ENCODE measurements at places on chromosomes 1 and 21. TPM values are rescaled to one million over a fixed set of nuclear protein-coding genes. Genes with fewer than 3 reads are reported as not detected.

The SLC44A3 gene
- total RNA-seq = 0.83 TPM

The KCND3 gene
- 0.21 TPM for total RNA-seq

The HLX gene
- not detected for total RNA-seq

The DMRTA2 gene
- 0.10 TPM for total RNA-seq

The FCRLB gene
- 0.74 TPM for total RNA-seq

The GREM2 gene
- 0.15 TPM for total RNA-seq

The DYNLT5 gene
- total RNA-seq = 0.42 TPM

The LINGO4 gene
- total RNA-seq = 0.07 TPM

The YIPF1 gene
- 26.9 TPM for total RNA-seq

GRCh38 chr1:14922942-14923726 lies 230.4 kb upstream of the TMEM51 start:
- no peak for DNase-seq

GRCh38 chr21:46194374-46195334 lies 10.4 kb upstream of the SPATC1L start:
- DNase-seq = no peak

- no peak for DNase-seq
Observed at GRCh38 chr1:109977225-109977624, 7.3 kb upstream of the AHCYL1 start.

DNA sequence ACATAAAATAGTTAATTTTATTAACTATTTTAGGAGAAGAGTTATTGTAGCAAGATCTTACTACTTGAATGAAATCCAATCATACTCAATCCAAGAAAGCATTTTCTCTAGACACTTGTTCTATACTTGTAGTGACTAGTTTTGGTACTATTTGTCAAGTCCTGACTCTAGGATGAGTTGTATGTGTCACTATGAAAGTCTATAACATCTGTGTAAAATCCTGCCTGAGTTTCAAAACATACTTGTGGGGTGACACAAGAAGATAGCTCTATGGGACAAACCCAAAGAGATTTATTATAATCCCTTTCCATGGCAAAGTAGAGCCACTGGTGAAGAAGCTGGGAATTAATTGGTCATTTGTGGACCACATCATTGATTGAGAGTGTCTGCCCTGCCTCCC lies 1042.2 kb upstream of the ADGRL4 start:
- DNase-seq = no peak

DNA sequence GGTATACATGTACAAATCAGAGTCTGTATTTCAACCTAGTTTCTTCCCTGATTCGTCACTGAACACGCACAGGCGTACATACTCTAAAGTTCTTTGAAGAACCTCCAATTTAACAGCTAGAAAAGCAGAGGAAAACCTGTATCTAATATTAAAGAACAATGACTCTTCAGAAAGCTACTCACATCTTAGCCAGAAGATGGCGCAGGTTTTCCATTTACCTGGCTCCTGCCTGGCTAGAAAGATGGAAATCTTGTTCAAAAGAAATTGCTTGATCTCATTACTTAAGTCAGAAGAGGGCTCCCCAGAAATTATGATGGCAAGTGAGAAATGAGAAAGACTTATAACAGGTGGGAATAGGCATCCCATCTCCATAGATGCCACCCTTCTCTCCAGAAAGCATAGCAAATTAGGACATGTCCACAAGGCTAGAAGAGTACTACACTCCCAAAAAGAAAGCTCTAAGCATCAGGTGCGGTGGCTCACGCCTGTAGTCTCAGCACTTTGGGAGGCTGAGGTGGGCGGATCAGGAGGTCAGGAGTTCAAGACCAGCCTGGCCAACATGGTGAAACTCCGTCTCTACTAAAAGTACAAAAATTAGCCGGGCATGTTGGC lies 19.0 kb upstream of the L1TD1 start:
- peak; percentile 43 for DNase-seq

DNA sequence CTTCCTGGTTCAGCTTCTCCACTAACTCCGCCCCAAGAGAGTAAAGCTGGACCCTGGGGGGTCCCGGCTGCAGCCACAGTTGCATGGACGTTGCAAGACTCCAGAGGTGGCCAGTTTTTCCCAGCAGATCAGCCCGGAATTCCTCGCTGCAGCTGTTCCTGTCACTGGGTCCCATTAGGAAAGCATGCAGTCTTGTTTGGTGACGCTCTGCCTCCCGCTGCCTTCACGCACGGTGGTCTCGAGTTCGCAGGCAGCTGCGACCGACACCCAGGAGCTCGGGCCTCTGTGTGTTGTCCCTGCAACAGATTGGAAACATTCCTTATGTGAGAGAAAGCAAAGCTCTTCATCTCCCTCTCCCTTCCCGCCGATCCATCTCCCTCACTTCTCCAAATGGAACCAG lies 162.8 kb downstream of the PRDM16 start:
- no peak for DNase-seq

- DNase-seq = no peak
Observed at GRCh38 chr1:2045468-2046173, 4.6 kb upstream of the PRKCZ start.

- DNase-seq = no peak
Observed at GRCh38 chr1:96374076-96374762, 347.4 kb upstream of the PTBP2 start.

GRCh38 chr1:38076038-38076437 lies 29.4 kb upstream of the POU3F1 start:
- peak; percentile 88 for DNase-seq

- DNase-seq = peak; percentile 19
Observed at GRCh38 chr1:228058172-228058948, 24.1 kb upstream of the ARF1 start.

- no peak for DNase-seq
Observed at GRCh38 chr1:175873290-175873935, 130.0 kb upstream of the TNR start.

GRCh38 chr1:209311770-209312169 lies 271.7 kb upstream of the CAMK1G start:
- no peak for DNase-seq

DNA sequence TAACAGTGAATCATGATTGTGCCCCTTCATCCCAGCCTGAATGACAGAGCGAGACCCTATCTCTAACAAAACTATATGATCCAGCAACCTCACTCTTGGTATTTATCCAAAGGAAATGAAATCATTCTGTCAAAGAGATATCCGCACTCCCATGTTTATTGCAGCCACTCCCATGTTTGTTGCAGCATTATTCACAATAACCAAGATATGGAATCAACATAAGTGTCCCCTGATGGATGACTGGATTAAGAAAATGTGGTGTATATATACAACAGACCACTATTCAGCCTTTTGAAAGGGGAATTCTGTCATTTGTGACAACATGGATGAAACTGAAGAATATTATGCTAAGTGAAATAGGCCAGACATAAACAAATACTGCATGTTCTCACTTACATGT lies 44.4 kb downstream of the TRMT1L start:
- no peak for DNase-seq

DNA sequence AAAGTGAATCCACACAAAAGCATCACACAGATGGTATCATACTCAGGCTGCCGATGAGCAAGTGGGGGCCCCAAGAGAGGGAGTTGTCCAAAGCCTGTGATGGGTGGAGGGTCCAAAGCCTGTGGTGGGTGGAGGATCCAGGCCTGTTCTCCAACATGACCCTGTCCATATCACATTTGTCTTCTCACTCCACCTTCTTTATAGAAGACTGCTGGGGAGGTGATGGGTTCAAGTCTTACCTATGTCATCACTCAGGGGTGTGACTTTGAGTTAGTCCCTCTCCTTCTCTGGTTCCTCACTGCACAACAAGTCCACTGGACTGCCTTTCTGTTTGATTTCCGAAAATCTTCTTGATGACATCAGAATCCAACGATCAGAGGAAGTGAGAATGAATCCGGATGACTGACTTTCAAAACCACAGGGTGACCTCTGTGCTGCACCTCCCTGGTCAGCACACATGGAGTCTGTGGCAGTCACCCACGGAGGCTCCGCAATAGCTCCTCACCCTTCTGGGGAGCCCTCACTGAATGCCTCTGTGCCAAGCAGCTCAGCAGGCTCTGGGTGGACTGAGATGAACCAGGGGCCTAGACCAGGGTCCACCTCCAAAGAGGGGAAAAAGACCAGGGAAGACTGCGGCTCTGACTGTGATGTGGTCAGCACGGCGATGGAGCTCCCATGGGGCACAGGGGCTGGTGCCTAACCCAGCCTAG lies 166.8 kb downstream of the HIVEP3 start:
- no peak for DNase-seq

GRCh38 chr1:20948101-20948500 lies 161.0 kb upstream of the HP1BP3 start:
- no peak for DNase-seq

DNA sequence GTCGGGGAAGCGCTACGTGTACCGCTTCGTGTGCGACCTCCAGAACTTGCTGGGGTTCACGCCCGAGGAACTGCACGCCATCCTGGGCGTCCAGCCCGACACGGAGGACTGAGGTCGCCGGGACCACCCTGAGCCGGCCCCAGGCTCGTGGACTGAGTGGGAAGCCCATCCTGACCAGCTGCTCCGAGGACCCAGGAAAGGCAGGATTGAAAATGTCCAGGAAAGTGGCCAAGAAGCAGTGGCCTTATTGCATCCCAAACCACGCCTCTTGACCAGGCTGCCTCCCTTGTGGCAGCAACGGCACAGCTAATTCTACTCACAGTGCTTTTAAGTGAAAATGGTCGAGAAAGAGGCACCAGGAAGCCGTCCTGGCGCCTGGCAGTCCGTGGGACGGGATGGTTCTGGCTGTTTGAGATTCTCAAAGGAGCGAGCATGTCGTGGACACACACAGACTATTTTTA lies 17.1 kb downstream of the ETS2 start:
- DNase-seq = no peak

- DNase-seq = no peak
Observed at GRCh38 chr1:38730511-38731397, 128.8 kb downstream of the RRAGC start.

GRCh38 chr1:220514256-220514655 lies 13.7 kb upstream of the MARK1 start:
- no peak for DNase-seq

DNA sequence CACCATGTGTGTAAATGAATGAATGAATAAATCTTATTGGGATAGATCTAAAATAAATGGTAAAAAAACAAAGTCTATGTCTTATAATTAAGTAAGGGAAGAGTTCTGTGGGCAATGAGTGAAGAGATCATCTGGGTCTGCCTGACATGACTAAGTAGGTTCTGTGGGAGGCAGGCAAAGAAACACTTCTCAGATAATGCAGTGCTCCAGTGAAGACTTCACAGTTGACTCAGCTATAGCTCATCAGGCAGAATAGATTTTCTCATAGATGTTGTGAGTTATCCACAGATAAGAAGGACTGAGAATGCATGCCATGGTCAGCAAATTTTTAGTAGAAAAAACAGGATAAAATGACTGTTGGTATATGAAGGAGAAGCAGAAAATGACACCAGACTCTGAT lies 12.4 kb downstream of the KRTAP22-2 start:
- DNase-seq = no peak

DNA sequence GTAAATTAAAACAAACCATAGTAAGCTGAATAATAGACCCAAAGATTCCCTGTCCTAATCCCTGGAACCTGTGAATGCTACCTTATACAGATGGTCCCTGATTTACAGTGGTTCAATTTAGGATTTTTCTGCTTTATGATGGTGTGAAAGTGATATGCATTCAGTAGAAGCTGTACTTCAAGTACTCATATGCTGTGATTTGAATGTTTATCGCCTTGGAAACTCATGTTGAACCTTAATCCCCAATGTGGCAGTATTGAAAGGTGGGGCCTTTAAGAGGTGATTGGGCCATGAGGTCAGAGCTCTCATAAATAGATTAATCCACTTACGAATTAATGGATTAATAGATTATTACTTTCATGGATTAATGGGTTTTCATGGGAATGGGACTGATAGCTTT lies 10.6 kb upstream of the RRP15 start:
- DNase-seq = no peak

DNA sequence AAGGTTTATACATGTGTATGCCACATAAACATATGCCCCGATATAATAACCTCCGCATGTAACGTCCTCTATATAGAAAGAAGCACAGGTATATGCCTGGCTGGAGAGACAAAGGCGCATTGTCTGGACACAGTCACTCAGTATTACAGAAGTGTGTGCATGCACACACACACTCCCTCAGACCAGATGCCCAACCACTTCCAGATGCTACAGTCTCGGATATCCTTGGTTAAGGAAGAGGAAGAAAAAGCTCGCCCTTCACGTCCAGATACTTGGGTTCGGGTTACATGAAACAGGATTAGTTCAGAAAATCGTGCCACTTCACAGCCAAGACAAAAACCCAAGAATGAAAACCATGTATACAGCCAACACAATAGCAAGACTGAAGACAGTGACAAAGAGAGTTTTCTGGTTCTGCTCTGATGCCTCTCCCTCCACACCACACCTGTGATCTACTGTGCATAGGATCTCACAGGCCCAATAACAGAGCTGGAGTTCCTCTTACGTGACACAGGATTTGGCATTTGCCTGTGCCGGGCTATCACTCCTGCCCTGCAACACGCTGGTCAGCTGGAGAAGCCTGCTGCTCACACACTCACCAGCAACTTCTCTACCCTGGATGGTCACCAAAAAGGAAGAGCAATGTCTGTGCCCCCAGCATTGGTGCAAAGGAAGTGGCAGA lies 75.0 kb downstream of the SSBP3 start:
- no peak for DNase-seq

GRCh38 chr1:208167261-208167869 lies 76.8 kb downstream of the PLXNA2 start:
- DNase-seq = no peak

GRCh38 chr1:109361649-109362048 lies 36.1 kb downstream of the SORT1 start:
- no peak for DNase-seq

DNA sequence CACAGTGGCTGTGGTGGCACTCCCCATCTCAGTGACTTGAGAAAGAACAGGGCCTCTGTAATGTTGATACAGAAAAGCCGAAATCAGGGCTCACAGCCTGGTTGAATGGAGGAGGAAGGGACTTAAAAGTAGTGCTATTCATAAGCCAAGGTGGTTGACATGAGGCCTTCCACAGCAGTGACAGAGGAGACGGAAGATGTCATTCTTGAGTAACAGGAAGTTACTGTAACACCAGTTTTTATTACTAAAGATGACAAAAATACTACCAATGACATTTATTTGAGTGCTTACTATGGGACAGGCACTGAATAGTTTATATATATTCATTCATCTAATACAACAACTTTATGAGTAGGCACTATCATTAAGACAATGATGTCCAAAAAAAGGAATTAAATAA lies 52.8 kb upstream of the GNG12 start:
- no peak for DNase-seq

GRCh38 chr1:22832414-22832786 lies 121.8 kb downstream of the EPHB2 start:
- no peak for DNase-seq

Measured in H7 (cell line).